Activated B cell treated with CpG ODN at 0.5 μM for 24 hours (primary cell): ENCODE measurements at places on chromosomes 5 and 9.

- no peaks in the 10 kb centered on the region for H3K36me3 ChIP-seq
- no peak for DNase-seq
- H3K4me3 ChIP-seq: no peak overlapping the region
- no peak overlapping the region for H3K27ac ChIP-seq
Observed at GRCh38 chr5:96175090-96175489, 213.4 kb upstream of the ELL2 start.

DNA sequence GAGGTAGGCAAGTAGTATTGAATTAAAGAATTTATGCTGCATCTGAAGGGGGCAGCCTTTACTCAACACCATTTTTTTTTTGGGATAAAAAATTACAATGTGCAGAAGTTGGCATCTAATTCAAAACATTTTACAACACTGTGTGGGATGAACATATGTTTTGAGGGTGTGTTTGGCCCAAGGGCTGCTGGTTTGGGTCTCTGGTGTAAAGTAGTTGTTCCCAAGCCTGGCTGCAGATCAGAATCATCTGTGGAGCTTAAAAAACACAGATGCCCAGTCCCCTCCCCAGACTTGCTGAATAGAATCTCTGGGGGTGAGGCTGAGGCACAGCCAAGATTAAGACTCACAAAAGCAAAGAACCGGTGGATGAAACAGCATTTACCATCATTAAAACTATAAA is 33.0 kb upstream of the PDZD2 start:
- no peaks in the 10 kb centered on the region for H3K36me3 ChIP-seq
- H3K4me3 ChIP-seq: no peak overlapping the region
- H3K4me1 ChIP-seq: no peaks in the 10 kb centered on the region
- H3K27me3 ChIP-seq: peaks cover 4% of the 10 kb centered on the region

- no peak overlapping the region for H3K4me3 ChIP-seq
- no peak overlapping the region for H3K27ac ChIP-seq
- H3K4me1 ChIP-seq: peaks cover 10% of the 10 kb centered on the region
- no peak for DNase-seq
Observed at GRCh38 chr5:80210014-80210413, 45.8 kb downstream of the SERINC5 start.

GRCh38 chr9:16344343-16344742 is 526.1 kb downstream of the BNC2 start:
- H3K27me3 ChIP-seq: no peaks in the 10 kb centered on the region
- no peak for DNase-seq
- H3K27ac ChIP-seq: no peak overlapping the region
- no peaks in the 10 kb centered on the region for H3K36me3 ChIP-seq
- no peaks in the 10 kb centered on the region for H3K4me1 ChIP-seq

DNA sequence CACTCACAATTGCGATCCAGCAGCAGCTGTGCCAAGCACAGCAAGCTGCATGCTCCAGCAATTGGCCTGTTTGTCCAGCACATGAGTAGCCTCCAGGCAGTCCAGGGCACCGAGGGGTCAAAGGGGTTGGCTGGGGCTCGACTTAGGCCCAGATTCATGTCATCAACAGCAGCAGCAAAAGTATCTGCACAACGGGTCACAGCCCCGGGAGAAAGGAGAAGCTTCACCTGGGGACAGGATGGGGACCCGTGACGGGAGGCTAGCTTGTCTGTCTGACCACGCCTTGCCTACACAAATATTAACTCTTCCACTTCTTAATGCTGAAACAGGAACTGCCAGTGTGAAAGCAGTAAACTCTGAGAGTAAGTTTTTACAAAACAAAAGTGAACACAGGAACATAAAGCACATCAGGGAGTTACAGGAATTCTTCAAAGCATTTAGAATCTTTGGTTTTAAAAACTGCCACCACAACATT is 191.2 kb downstream of the PIK3R1 start:
- no peak overlapping the region for H3K4me3 ChIP-seq
- no peaks in the 10 kb centered on the region for H3K36me3 ChIP-seq
- H3K27ac ChIP-seq: no peak overlapping the region

DNA sequence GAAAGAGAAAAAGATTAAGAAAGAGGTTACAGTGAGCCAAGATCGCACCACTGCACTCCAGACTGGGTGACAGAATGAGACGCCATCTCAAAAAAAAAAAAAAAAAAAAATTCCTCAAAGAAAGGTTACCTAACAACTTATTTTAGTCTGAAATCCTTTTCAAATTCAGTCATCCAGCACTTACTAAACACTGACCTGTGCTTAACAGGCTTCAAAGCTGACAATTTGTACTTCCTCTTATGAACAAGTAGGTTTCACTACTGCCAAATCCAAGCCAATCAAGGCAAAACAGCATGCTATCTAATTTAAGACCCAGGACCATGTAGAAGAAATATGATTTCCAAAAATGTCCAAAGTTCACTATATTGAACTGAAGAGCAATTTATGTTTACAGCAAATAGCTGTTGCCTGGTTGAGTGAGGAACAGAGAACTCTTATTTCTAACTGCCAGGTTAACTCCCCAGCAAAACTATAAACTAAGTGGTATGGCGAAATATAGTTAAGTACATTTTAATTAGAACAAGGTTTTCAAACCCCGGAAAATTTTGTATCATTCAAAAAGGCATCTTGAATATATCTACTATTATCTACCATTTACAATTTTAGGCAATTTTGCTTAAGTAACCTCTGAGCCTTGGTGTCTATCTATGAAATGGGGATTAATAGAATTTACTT is 13.4 kb downstream of the PWWP2A start:
- H3K4me1 ChIP-seq: peaks cover 28% of the 10 kb centered on the region
- peaks cover 55% of the 10 kb centered on the region for H3K36me3 ChIP-seq
- H3K4me3 ChIP-seq: no peak overlapping the region
- no peak for DNase-seq

DNA sequence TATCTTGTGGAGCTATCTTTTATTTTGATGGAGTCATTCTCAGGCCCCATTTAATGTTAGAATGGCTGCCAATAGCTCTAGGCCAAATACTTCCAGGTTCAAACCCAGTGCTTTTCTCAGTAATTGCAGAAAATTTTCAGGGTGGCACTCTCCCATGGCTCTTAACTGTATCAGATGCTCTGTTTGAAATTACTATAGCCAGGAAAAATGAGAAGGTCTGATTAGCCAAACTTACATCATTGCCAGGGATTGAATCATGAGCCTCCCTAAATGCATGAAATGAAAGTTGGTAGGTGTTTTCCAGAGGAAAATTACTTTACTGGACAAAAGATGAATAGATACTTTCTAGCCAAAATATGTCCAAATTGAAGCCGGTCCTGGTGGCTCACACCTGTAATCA is 404.8 kb downstream of the MAT2B start:
- H3K36me3 ChIP-seq: peaks cover 3% of the 10 kb centered on the region
- no peak overlapping the region for H3K4me3 ChIP-seq
- peaks cover 78% of the 10 kb centered on the region for H3K4me1 ChIP-seq
- no peak for DNase-seq

DNA sequence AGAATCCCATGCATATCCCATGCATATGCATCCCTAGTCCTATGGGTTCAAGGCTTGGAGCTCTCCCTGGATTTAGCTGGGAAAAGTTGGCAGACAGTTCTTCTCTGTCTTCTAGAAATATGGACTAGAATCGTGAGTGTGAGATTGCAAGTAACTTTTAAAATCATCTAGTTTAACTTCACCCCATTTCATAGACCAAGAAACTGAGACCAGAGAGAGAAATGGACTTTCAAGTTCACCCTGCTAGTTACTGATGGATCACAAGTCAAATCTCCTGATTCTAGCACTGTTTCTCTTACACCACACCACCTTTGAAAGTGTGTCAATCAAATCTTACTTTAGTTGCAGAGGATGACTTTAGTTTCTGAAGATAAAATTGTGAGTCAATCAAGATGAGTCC is 13.4 kb downstream of the TGFBI start:
- H3K4me1 ChIP-seq: peaks cover 6% of the 10 kb centered on the region
- no peak for DNase-seq
- peaks cover 5% of the 10 kb centered on the region for H3K27me3 ChIP-seq
- H3K36me3 ChIP-seq: no peaks in the 10 kb centered on the region
- no peak overlapping the region for H3K27ac ChIP-seq

DNA sequence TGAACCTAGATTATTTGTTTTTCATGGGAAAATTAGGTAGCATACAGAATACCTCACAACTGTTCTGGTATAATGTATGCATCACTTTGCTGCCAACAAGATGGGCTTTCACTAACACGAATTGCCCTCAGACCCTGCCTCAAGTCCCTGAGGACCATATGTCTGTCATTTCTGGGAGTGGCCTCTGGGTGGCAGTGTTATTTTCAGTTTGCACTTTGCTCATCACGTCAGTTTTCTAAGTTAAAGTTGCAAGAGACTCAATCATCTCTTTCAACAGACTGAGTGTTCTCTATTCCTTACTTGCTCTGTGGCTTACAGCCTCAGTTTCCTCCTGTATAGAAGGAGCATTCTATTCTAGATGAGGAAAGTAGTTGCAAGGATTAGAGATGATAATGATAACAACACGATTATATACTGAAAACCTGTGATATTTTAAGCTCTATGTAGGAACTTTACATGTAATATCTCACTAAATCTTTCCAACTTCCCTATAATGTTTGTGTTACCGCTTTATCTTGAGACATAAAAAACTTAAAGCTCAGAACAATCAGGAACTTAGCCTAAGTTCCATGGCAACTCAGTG is 55.7 kb downstream of the TSSK1B start:
- H3K27ac ChIP-seq: no peak overlapping the region
- H3K36me3 ChIP-seq: no peaks in the 10 kb centered on the region
- H3K4me3 ChIP-seq: no peak overlapping the region
- H3K27me3 ChIP-seq: peaks cover 18% of the 10 kb centered on the region

DNA sequence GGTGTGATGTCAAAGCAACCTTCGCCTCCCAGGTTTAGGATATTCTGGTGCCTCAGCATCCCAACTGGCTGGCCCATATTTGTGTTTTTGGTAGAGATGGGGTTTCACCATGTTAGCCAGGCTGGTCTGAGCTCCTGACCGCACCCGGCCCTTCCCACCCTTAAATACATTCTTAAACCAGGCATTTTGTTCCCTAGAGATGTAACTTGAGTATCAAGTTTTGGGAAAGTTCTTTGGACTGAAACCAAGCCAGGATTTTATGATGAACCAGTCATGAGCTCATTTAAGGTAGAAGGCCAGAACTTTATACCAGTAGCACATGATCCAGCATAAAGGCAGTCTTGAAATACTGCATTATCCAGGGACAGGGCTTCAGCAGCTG is 3.5 kb downstream of the RPL7A start:
- no peak overlapping the region for H3K27ac ChIP-seq
- H3K4me1 ChIP-seq: peaks cover 55% of the 10 kb centered on the region
- peaks cover 64% of the 10 kb centered on the region for H3K36me3 ChIP-seq
- H3K4me3 ChIP-seq: no peak overlapping the region
- no peak for DNase-seq
- no peaks in the 10 kb centered on the region for H3K27me3 ChIP-seq

DNA sequence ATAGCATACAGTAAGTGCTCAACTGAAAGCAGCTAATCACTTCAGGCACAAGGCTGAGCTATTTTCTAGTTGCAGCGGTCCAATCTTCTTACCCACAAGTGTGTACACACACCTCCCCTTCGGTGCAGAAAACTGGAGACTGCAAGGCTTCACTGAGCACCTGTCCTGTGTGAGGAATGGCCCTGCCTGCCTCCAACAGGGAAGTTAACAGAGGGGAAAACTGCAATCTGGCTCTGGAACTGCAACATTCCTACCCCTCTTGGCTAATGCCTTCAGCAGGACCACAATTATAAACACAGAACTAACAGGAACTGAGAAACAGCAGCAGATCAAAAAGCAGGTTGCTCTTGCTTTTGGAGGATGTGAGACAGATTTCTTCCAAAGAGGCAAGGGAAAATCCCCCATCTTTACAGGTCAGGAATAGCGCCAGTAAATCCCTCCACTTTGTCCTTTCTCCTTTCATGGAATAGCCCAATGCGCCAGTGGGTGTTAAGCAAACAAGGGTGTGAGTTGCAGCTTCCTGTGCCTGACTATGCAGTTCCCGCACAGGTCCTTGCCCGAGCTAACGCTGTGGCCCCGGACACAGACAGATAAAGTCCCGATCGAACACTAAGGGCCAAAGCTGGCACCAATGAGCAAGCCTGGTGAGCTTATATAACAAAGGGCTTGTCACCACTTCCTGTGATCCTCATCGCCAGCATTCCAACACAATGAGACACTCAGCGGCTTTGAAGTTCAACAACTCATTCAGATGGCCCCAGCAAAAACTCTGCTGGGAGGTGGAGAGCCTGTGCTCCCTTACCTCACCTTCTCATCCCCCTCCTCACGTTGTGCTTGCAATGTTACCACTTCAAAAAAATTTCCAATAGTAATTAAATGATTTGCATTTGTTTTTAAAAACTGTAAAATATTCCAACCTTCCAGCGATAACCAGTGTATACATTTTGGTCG is 21.5 kb downstream of the SHB start:
- no peak overlapping the region for H3K27ac ChIP-seq
- peaks cover 19% of the 10 kb centered on the region for H3K27me3 ChIP-seq
- no peaks in the 10 kb centered on the region for H3K36me3 ChIP-seq
- DNase-seq: no peak
- H3K4me1 ChIP-seq: no peaks in the 10 kb centered on the region
- H3K4me3 ChIP-seq: no peak overlapping the region

GRCh38 chr9:123167474-123167873 is 100.9 kb downstream of the STRBP start:
- no peak overlapping the region for H3K4me3 ChIP-seq
- peaks cover 82% of the 10 kb centered on the region for H3K4me1 ChIP-seq
- peaks cover 49% of the 10 kb centered on the region for H3K36me3 ChIP-seq
- no peak for DNase-seq
- H3K27me3 ChIP-seq: no peaks in the 10 kb centered on the region

DNA sequence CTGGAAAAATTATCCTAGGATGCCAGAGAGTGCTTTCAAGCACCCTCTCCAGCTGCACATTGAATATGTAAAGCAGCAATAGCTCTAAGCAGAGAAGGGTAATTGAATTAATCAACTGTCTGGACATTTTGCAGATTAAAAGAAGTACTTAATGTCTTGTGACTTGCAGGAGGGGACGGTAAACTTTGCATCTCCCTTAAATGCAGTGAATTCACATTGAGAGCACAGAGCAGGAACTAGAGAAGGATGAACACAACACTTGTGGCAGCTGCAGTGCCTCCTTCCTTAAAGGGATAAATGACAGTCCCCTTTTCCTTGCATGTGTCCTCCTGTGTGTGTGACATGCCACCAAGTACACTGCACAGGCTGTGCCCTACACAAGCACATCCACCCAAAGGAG is 7.4 kb upstream of the CDK5RAP2 start:
- no peaks in the 10 kb centered on the region for H3K36me3 ChIP-seq
- H3K4me1 ChIP-seq: peaks cover 16% of the 10 kb centered on the region
- DNase-seq: no peak
- H3K27me3 ChIP-seq: no peaks in the 10 kb centered on the region
- H3K4me3 ChIP-seq: no peak overlapping the region
- H3K27ac ChIP-seq: no peak overlapping the region

DNA sequence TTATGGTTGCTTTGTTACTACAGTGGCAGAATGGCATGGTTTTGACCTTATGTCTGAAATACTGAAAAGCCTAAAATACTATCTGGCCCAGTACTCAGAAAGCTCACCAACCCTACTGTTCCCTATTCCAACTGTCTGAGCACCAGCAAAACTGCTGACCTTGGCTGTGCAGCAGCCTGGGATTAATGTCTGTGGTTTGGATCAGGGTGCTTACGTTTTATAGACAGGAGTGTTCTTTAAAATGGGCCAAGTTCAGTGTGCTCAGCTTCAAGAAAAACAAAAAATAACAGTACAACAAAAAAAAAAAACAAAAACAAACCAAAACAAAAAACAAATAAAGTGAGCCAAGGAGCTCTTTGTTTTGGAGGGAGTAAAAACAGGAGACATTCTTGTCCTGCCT is 36.4 kb downstream of the SLC28A3 start:
- H3K27ac ChIP-seq: no peak overlapping the region
- no peaks in the 10 kb centered on the region for H3K27me3 ChIP-seq

GRCh38 chr5:159735749-159736660 is 180.3 kb upstream of the ADRA1B start:
- no peak overlapping the region for H3K27ac ChIP-seq
- no peaks in the 10 kb centered on the region for H3K36me3 ChIP-seq
- H3K4me1 ChIP-seq: peaks cover 26% of the 10 kb centered on the region
- no peak overlapping the region for H3K4me3 ChIP-seq
- DNase-seq: no peak
- H3K27me3 ChIP-seq: peaks cover 42% of the 10 kb centered on the region
